ENCODE measurements at places on chromosomes 2 and 18. TPM values are rescaled to one million over a fixed set of nuclear protein-coding genes. Genes with fewer than 3 reads are reported as not detected.

DNA sequence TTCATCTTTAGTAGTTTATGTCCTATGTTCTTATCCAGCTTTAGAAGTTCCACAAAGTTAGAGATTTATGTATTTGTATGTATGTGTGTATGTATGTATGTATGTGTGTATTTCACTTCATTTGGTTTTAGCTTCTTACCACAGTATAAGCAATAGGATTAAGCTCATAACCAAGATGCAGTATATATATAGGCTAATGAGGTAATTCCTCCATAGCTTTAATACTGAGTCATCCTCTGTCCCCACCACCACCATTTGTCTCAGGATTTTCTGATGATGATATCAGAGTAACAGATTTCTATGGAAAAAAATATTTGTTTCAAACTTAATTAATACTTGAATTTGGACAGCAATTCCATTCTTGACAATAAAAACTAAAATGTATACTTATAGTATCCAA lies 159.2 kb downstream of the SOX11 start:
- no peaks in the 10 kb centered on the region for H3K27me3 ChIP-seq
- H3K4me1 ChIP-seq, result no peaks in the 10 kb centered on the region
- H3K36me3 ChIP-seq, result no peaks in the 10 kb centered on the region
- no peak for DNase-seq
- no peak overlapping the region for H3K4me3 ChIP-seq

- no peaks in the 10 kb centered on the region for H3K27me3 ChIP-seq
- H3K4me3 ChIP-seq, result no peak overlapping the region
- DNase-seq, result no peak
- H3K27ac ChIP-seq, result no peak overlapping the region
- no peaks in the 10 kb centered on the region for H3K36me3 ChIP-seq
Observed at GRCh38 chr2:118557791-118558190, 289.7 kb downstream of the EN1 start.

DNA sequence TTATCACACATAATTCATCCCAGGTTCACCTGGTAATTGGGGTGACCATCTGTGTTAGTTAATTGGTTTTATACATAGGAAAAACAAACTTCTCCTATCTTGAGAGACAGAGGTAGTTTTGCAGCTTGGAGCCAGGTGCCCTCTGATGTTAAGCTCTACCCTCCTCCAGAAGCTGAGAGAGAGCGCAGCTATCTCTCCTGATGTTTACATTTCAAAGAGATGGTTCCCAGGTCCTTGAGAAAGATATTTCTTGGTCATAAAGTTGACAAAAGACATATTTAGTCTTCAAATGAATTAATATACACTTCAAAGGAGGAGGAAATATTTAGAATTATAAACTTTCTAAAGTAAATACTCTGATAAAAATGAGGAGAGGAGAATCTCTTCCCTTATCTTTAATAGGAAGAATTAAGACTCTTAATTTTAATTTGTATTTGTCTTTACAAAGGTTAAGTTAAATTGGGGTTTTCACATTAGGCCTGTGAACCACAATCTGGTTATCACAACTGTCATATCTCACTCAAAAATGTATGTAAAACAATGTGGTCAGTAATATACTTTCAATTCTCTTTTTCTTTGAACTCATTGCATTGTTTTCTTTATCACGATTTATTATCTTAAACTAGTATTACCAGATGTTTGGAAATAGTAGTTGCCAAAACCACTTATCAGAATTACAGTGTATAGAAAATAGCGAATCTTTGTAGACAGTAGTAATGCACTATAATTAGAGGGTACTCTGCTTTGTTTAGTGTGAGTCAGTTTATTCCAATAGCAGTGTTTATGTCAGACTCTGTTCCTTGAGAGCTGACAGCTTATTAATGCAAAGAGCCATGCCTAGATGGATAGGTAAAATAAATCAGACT lies 26.8 kb downstream of the SERPINB4 start:
- DNase-seq, result no peak
- H3K4me3 ChIP-seq, result no peak overlapping the region
- no peaks in the 10 kb centered on the region for H3K4me1 ChIP-seq
- no peaks in the 10 kb centered on the region for H3K27me3 ChIP-seq
- no peaks in the 10 kb centered on the region for H3K36me3 ChIP-seq

DNA sequence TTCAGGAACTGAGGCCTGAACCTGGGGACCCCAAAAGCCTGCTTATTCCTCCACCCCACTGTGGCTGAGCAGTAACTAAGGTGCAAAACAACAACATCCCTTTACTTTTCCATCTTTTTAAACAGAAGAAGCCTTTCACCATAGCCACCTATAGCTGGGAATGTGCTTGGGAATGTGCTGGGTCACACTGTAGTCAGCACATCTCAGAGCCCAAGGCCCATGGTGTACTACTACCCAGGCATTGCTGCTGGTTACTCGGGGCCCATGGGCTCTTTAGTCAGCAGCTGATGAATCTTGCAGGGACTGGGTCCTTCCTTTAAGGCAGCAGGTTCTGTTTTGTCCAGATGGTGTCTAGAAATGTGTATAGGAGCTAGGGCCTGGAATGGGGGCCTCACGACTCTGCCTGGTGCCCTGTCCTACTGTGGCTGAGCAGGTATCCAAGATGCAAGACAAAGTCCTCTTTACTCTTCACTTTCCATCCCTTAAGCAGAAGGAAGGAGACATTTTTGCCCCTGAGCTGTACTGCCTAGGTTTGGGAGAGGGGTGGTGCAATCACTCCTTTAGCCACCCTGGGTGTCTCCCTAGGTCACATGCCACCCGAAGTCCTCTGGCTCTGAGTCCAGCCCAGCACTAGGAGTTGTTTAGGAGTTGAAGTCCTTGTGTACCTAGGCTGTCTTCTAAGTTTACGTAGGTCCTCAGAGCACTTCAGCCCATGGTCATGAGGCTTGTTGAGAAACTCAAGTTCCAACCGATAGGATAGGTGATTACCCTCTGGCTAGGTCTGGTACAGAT lies 70.1 kb downstream of the OXER1 start:
- no peaks in the 10 kb centered on the region for H3K36me3 ChIP-seq
- no peak overlapping the region for H3K4me3 ChIP-seq
- H3K27me3 ChIP-seq, result no peaks in the 10 kb centered on the region
- no peak overlapping the region for H3K27ac ChIP-seq

DNA sequence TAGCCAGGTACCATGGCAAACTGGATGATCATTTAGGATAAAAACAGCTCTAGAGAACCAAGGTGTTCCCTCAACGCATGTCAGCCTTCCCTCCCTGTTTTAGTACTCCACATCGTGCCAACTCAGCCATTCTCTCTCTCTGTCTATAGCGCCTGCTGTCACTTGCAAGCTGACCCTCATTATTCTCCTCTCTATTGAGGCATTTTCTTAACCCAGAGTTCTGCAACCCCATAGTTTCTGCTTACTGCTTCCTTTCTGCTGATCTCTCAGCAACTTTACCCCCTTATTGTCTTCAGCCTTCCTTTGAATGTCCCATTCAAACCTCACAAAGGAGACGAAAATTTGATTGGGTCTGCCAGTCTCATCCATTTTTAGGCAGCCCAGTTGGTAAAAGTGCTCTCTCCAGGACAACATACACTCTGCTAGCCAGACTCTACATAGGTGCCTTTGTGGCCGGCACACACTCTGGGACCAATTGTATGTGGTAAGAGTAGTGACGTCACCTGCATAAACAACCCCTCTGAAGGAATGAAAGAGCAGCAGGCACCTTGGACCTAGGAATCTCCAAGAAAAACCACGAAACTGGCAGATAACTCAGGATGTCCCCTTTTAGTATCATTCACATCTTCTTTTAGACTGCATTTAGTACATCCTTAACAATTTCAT lies 367.2 kb upstream of the KCNH7 start:
- no peak for DNase-seq
- no peak overlapping the region for H3K27ac ChIP-seq
- H3K36me3 ChIP-seq, result no peaks in the 10 kb centered on the region

DNA sequence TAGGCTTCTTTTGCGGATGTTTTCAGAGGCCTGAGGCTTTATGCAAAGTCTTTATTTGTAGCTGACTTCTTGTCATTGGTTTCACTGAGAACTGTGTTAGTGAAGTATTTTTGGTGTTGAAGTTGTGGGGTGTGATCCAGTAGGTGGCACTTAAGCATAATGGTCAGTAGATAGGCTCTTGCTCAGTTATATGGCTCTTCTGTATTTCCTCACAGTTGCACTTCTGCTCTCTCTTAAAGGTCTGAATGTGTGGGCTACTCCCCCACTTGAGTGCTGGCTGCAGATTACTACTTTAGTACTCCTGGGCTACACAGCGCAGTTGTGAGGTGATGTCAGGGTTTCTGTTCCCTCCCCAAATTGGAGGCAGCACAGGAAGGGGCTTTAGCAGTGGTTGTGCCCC lies 133.8 kb upstream of the SCN7A start:
- no peaks in the 10 kb centered on the region for H3K4me1 ChIP-seq
- no peak for DNase-seq
- no peaks in the 10 kb centered on the region for H3K27me3 ChIP-seq
- no peaks in the 10 kb centered on the region for H3K36me3 ChIP-seq
- H3K4me3 ChIP-seq, result no peak overlapping the region
- no peak overlapping the region for H3K27ac ChIP-seq

DNA sequence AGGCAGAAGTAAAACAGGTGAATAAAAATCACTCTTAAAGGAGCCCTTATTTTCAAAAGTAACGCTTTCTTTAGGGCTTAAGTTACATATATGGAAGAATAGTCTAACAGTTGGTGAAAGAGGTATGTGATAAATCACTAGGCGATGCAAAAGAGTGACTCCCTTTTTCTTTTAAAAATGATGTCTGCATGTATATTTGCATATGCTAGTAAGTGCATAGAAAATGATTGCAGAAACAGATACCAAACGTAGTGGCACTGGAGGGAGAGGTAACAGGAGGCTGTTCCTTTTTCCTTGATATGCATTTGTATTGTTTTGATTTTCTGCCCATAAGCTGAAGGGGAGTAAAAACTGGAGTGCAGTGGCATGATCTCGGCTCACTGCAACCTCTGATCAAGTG lies 158.3 kb downstream of the PRPF40A start:
- no peaks in the 10 kb centered on the region for H3K27me3 ChIP-seq
- no peaks in the 10 kb centered on the region for H3K4me1 ChIP-seq
- no peaks in the 10 kb centered on the region for H3K36me3 ChIP-seq
- DNase-seq, result no peak
- no peak overlapping the region for H3K27ac ChIP-seq
- H3K4me3 ChIP-seq, result no peak overlapping the region

DNA sequence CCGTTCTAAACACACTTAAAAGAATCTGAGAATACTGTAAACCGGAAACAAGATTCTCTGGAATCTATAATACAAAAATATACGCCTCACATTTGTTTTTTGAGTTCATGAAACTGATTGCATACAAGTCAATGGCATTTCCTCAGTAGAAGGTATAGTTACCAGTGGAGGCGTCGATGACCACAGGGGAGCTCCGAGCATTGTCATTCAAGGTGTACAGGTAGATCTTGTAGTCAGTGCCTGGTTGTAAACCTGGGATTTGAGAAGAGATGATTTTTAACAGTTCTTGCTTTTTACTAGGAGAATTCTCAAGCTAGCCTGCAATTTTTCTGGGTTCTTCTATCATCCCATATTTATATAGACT lies 60.4 kb downstream of the FN1 start:
- H3K4me3 ChIP-seq, result no peak overlapping the region
- no peak for DNase-seq

ABCG8 gene
- 30.1 TPM for total RNA-seq

GALNT5 gene
- 0.07 TPM for total RNA-seq

GRCh38 chr2:185638771-185639170 lies 99.8 kb upstream of the FSIP2 start:
- H3K36me3 ChIP-seq, result no peaks in the 10 kb centered on the region
- no peaks in the 10 kb centered on the region for H3K4me1 ChIP-seq
- H3K27ac ChIP-seq, result no peak overlapping the region
- H3K4me3 ChIP-seq, result no peak overlapping the region

EPC2 gene
- 9.7 TPM for total RNA-seq

DNA sequence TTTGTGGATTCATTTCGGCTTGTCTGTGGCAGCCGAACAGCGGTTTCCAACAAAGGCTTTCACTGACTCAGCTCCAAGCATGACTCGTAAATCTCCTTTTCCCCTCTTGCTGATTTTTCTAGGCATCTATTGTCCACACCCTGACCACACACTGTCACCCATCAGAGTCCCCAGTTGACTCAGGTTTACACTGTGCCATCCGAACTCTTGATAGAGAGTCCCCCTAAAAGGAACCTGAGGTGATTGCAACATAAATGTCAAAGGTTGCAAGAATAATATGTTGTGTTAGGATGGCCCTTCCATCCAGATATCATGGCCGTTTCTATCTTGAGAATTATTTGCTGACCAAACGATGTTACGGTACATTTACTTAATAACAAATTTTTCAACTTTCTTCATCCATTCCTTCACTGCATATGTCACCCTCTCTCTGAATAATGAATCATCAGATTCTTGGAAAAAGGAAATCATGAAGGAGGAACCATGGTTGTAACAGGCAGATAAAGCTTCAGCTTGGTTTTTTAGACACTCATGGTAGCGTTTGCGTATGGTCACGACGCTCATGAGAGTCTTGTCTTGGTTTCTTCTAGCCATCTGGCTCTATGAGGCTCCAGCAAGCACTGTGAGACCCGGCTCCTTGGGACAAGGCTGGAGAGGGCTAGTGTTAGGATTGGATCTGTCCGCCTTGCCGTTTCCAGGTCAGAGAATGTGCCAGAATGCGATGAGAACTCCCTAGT lies 72.1 kb downstream of the NPAS2 start:
- no peaks in the 10 kb centered on the region for H3K27me3 ChIP-seq
- no peaks in the 10 kb centered on the region for H3K4me1 ChIP-seq
- no peak for DNase-seq
- no peak overlapping the region for H3K4me3 ChIP-seq
- H3K27ac ChIP-seq, result no peak overlapping the region
- no peaks in the 10 kb centered on the region for H3K36me3 ChIP-seq

DNA sequence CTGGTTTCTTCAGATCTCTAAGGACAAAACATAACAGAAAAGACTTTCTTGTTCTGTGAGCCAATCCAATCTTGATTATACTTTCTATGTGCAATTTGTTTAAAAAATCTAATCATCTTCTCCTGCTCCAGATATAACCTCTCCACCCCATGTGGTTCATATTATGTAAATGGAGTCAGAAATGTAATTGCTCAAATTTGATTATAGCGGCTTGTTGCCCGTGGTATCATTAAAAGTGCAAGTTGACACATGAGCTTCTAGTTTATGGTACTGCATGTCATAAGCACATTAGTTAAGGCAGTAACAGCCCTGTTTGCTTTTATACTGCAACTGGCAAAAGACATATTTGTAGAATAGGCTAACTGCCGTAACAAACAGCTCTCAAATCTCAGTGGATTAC lies 715.1 kb upstream of the CDH7 start:
- H3K4me1 ChIP-seq, result no peaks in the 10 kb centered on the region
- no peak overlapping the region for H3K4me3 ChIP-seq
- H3K27ac ChIP-seq, result no peak overlapping the region
- H3K27me3 ChIP-seq, result no peaks in the 10 kb centered on the region

DNA sequence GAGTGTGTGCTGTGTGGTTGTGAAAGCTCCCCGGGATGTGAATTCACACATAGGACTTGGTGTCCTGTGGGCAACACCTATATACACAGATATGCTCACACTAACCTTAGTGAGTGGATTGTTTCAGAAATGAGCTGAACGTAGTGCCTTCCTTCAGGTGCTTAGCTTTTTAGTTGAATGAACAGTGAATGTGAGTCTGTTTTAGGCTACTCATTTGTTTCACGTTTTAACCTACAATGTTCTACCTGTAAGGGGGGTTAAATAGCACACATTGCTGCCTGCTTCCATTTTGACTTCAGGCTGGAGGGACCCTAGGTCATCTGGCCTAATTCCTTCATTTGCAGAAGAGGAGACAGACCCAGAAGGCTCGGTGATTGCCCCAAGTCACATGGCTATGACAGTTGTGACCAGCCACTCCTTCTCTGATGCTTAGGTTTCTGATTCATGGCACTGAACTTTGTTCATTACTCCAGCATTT lies 1.0 kb downstream of the PLEK start:
- DNase-seq, result no peak
- H3K4me3 ChIP-seq, result no peak overlapping the region
- H3K36me3 ChIP-seq, result no peaks in the 10 kb centered on the region
- no peaks in the 10 kb centered on the region for H3K4me1 ChIP-seq
- H3K27ac ChIP-seq, result peak overlapping the region; percentile 57
- no peaks in the 10 kb centered on the region for H3K27me3 ChIP-seq

UGT1A8 gene
- total RNA-seq, result 2.8 TPM
